ENCODE measurements at places on chromosomes 13 and 19.

- DNase-seq, result no peak
Measured at GRCh38 chr19:19551853-19552192, 13.8 kb downstream of the CILP2 start.

DNA sequence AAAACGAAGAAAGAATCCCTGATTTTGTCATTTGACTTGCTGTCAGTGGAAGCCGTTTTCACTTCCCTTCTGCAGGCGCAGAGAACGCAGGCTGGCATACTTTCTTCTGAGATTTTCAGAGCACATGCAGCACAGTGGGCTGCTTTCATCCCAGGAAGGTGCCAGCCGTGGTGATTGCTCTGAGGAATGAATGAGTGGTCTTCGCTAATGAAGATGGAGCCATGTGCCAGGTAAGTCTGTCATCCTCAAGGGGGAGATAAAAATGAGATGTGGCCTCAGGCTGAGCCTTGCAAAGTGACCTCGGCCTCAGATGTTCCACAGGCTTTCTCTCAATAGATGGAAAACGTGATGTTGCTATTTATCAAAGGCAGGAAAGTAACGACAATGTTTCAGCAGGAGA, 94.6 kb upstream of the FARP1 start:
- no peak for DNase-seq

GRCh38 chr13:99816321-99816720, 155.2 kb downstream of the ZIC5 start:
- DNase-seq, result no peak

DNA sequence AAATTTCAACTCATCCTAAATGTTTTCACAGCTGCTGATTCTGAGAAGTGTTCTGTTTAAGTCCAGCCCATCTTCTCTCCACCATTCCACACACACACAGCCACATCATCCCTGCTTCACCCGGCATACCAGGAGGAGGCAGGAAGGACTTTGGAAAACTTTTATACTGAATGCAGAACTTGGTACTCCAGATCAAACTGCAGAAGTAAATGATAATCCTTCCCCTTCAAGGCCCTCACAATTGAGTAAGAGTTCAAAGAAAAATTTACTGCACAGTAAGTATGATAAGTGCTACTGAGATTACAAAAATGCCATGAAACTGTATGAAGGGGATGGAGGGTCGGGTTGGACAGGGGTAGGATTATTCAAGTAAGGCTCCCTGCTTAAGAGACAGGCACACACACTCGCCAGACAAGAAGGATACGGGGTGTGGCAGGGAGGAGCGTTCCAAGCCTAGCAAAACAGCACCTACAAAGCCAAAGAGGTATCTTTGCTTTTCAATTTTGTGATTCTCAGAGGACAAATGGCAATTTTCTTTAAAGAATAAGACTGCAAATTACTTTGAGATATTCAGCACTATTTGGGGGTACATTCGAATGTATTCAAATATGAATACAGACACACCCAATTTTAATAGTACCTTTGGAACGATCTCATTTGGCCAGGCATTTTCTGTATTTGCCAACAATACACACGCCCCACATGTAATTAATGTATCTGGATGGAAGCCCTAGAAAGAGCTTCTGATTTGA, 2.5 kb downstream of the USP12 start:
- DNase-seq, result no peak

- DNase-seq, result no peak
Measured at GRCh38 chr19:32343550-32344262, 1.7 kb upstream of the ZNF507 start.

DNA sequence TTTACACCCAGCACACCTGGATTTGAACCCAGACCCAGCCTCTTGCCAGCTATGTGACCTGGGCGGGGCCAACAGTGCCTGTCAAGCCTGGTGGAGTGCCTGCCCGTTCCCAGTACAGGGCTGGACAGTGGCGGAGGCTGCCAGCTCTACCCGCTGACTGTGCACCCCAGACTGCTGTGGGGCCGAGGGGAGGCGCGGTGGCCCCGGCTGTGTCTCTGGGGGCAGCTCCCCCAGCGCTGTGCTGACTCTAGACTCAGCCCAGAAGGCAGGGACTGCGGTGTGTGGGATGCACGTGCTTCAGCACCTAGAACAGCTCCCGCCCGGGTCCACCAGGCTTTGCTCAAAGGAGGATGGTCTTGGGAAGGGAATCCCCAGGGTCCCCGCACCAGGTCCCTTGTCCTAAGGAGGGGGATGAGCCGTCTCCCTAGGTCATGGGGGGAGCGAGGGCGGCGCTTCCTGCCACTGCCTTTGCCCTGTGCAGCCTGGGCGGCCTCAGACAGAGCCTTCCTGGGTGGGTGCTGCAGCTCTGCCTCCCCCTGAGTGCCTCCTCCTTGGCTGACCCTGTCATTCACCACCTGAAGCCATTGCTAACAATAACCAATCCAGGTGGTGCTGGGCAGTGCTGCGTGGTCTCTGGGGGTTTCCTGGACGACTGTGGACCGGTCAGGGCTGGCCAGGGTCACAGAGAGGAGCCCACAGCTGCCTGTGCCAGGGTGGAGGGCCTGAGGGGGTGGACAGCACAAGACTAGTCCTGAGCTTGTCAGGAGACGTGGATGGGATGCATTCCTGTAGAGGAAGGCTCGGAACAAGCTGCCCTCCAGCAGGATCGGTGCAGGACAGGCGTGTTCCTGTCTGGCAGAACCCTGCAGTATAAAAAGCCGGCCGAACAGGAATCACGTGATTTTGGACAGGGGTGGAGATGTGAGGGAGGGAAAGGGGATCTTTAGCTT, 18.6 kb downstream of the TMEM255B start:
- no peak for DNase-seq

DNA sequence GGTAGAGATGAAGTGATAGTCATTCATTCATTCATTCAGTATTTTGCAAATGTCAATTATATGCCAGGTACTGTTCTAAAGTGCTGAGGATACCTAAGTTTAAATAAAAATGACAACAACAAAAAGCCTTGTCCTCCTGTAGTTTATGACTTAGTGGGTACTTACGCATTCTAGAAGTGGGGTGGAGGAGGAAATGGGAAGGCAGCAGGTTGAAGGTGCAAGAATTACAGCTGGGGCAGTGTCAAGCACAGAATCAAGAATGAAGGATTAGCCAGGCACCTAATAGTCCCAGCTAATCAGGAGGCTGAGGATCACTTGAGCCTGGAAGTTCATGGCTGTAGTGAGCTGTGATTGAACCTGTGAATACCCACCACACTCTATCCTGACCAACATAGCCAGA, 90.7 kb upstream of the STARD13 start:
- no peak for DNase-seq

DNA sequence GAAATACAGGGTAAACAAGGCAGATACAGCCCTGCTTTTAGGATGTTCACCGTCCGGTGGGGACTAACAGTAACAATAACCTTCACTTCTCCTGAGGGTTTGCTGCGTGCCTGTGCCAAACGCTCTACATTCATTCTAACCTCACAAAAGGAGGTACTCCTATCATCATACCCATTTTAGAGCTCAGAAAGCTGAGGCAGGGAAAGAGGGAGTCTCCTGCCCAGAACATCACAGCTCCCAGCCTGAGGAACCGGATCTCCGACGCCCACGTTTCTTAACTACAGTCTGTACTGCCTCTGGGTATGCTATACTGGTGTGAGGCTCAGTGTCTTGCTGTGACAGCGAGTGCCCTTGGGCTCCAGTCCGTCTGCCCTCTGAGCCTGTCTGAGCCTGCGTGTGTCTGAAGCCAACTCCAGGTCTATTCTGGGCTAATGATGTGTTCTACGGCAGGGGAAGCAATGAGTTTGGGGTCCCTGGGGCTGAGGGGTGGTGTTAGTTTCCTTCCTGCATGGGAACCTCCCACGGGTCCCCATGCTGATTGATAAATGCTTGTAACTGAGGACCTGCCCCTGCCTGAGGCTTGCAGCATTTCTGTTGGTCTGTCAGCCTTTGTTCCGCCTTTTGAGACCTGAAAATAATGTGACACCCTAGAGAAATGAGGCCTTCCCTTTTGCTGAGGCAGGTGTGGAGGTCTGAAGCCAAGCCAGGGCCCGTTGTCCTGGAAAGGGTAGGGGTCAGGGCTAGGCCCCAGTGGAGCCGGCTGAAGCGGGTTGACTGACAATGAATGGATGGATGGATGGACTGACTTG, 4.9 kb downstream of the LIPE start:
- DNase-seq, result no peak

- DNase-seq, result no peak
Measured at GRCh38 chr13:32316501-32316900, 1.2 kb downstream of the BRCA2 start.

DNA sequence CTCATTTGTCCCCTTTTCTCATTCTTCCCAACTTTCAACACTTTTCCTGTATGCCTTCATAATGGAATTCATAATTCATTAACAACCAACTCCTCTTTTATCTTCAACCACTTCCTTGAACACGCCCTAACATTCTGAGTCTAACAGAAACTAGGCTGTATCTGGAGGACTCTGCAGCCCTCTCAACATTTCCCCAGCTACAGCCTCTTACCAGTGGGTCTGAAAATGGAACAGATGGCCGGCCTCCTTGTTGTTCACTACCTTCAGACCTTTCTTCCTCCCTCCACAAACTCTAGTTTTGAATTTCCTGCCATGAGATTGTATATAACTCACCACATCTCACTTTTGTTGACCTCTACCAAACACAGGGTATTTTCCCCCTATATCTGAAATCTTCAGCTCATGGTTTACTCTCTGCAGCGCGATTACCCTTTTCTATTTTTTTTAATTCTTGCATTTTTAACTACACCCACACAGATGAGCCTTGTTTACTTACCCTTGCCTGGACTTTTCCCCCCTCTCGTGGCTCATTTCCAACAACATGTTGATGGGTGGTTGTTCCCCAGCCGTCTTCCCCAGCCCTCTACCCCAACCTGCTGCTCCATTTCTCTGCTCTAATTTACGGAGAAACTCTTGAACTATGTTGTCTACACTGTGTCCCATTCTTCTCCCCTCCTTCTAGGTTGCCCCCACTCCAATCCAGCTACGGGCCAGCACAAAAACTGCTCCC, 846 bp downstream of the ZNF790 start:
- no peak for DNase-seq

DNA sequence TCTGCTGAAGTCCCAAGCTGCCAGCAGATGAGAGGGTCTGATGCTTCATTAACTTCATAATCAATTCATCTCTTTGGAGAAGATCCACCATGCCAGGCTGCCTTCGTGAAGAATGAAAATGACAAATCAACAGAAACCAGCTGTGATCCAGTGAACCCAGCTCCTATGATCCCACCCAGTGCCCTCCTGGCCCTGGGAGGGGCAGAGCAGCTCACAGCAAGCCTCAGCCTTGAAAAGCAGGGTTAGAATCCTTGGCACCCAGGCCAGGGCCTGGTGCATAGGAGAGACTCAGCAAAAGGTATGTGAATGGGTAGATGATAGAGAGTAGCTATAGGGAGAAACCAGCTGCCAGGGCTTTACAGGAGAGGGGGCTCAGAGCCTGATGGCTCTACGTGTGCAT, 43.6 kb upstream of the UQCRFS1 start:
- DNase-seq, result no peak

DNA sequence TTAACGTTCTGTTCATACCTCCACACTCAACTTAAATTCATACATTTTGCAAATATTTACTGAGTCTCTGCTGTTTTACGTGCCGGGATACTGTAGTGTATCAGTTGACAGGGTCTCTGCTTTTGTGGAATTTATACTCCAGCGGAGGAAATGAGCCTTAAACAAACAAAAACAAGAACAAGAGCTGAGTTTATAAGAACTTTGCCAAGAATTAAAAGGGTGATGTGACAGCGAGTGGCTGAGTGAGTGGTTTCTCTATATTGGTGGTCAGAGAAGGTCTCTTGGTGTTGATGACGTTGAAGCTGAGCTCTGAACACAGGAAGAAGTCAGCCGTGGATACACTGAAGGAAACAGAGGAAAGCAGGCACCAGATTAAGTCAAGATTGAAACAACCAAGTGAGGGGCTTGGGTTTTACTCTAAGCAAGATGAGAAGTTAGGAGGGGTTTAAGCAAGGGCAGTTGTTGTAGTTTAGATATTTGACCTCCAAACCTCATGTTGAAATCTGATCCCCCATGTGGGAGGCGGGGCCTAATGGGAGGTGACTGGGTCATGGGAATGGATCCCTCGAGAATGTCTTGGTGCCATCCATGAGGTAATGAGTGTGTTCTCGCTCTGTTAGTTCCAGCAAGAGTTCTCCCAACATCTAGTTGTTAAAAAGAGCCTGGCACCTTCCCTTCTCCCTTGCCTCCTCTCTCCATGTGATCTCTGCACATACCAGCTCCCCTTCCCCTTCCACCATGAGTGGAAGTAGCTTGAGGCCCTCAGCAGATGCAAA, 248.3 kb downstream of the DCLK1 start:
- no peak for DNase-seq

DNA sequence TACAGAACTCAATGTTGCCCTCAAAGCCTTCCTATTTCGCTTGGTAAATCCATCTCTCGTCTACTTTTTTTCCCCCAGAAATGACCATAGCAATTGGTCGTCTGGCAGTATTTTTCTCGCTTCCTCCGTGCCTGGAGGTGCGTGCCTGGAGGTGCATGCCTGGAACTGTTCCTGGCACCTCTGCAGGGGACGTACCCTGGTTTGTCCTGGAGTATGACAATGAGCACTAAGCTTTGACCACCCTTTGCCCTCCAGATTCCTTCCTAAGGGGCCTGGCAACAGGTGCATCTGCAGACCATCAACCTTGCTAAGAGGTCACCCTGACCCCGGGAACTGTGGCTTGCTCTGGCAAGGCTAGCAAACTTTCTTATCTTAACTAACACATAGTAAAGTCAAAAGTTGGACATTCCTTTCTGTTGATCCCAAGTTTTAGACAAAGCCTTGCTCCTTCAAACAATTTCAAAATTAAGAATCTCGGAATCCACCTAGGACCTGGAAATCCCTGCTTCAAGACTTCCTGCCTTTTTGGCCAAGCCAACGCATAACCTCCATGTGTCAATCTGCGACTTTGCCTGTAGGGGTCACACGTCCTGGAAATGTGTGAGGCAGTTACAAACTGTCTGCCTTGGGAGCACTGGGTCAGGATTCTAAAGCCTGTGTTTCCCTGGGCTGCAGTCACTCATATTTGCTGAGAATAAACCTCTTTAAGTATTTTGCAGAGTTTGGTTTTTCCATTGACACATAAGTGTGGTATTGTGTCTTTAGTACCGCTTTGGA, 28.8 kb upstream of the TUBGCP3 start:
- peak; percentile 4 for DNase-seq

- DNase-seq, result no peak
Measured at GRCh38 chr13:98041081-98041820, 87.8 kb downstream of the IPO5 start.

DNA sequence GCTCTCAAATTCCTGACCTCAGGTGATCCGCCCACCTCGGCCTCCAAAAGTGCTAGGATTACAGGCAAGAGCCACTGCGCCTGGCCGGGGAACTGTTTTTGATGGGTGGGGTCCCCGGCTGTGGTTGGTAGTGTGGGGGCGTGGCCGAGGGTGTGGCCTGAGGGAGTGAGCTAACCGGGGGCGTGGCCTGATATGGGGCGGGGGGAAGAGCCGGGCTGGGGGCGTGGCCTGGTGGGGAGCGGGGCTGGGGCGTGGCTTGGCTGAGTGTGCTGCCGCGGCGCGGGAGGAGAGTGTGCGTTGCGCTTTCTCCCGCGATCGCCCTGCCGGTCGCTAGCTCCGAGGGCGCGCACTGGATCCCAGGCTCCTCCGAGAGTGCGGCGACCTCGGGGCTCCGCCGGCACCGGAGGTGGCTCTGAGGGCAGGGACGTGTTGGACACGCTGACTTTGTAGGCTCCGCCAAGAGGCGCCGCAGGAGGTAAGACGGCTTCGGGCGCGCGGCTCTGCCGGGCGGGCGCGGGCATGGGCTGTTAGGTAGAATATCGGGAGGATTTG, at the start of gene SPATA13:
TSS of gene SPATA13 (plus strand) at position 263 of the 552 bp plus-strand sequence. CDS start 62,210 bp downstream, outside the sequence.
- peak; percentile 93 for DNase-seq
